ENCODE measurements at places on chromosomes 7 and 10. TPM values are rescaled to one million over a fixed set of nuclear protein-coding genes. Genes with fewer than 3 reads are reported as not detected.

Gene SH2D4B
- 0.13 TPM for total RNA-seq

Gene MYO3A
- total RNA-seq, result 33.9 TPM

Gene AGMO
- 0.23 TPM for total RNA-seq

Gene SAMD9L
- not detected for total RNA-seq

Gene AGR3
- total RNA-seq, result not detected

- peaks cover 6% of the 10 kb centered on the region for H3K27me3 ChIP-seq
- H3K4me1 ChIP-seq, result peaks cover 3% of the 10 kb centered on the region
- H3K4me3 ChIP-seq, result no peak overlapping the region
- H3K27ac ChIP-seq, result no peak overlapping the region
These were observed 11.4 kb downstream of the FAM241B start for GRCh38 chr10:69641261-69641980.

DNA sequence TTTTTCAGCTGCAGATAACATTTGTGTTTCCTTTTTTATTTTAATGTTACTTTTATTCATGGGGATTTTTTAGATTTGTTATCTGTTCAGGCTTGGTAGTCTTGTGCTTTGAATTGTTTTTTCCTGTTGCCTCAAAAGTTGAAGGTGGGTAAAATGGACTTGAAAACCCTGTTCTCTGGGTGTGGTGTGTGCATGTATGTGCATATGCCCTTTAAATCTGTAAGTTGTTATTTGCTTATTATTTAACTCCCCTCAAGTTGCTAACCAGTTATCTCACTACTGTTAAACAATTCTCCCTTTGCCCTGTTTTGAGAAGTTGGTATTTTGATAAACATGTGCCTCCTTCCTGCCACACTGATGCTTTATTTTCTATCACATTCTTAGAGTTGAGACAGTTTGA lies 30.6 kb downstream of the TSPAN14 start:
- no peaks in the 10 kb centered on the region for H3K27me3 ChIP-seq
- no peak overlapping the region for H3K27ac ChIP-seq
- no peak overlapping the region for H3K4me3 ChIP-seq
- DNase-seq, result no peak
- H3K4me1 ChIP-seq, result peaks cover 6% of the 10 kb centered on the region

DNA sequence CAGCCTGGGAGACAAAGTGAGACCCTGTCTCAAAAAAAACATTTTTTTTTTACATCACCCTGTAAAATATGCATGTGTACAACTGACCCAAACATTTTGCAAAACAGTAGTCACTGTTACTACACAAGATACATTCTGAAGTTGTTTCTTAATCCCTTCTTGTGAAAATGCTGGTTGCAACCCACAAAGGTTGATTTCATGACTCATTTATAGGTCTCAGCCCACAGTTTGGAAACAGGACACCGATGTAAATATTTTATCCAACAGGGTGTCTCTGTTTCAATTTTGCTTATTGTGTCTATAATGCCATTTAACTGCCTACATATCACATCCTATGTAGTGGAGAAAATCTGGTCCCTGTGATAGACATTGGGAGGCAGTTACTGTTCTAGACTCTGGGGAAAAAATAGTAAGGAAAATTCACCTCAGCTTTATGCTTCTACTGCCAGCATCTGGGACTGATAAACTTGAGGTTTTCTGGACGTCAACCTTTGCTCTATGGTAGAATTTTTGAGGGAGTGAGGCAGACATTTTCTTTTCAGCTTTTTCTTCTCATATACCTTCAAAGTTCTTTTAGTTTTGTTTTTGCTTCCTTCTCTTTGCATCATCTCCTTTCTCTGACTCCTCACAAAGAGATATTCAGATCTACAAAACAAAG lies 1.6 kb upstream of the RAB19 start:
- no peaks in the 10 kb centered on the region for H3K4me1 ChIP-seq
- no peak overlapping the region for H3K27ac ChIP-seq
- no peaks in the 10 kb centered on the region for H3K27me3 ChIP-seq
- no peak overlapping the region for H3K4me3 ChIP-seq
- DNase-seq, result no peak

DNA sequence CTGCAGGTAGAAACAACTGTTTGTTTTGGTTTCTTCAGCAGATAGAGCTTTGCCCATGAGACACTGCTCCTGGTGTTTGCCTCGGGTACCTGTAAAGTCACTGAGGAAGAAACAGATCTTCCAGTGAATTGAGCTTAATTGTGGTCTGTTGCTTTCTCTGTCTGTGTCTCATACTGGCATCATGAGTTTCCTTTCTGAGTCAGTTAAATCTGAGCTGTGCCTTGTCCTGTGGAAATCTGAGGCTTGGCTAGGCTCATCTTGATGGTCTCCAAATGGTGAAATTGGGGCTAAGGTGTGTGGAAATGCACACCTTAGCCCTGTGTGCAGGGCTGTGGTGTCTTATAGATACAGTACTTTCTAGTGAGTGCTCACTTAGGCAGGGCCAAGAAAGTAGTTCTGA lies 67.4 kb downstream of the GBF1 start:
- no peak for DNase-seq
- peaks cover 9% of the 10 kb centered on the region for H3K36me3 ChIP-seq
- no peak overlapping the region for H3K4me3 ChIP-seq
- H3K27ac ChIP-seq, result no peak overlapping the region

- H3K27ac ChIP-seq, result no peak overlapping the region
- DNase-seq, result no peak
- H3K36me3 ChIP-seq, result peaks cover 12% of the 10 kb centered on the region
- H3K4me1 ChIP-seq, result no peaks in the 10 kb centered on the region
- H3K27me3 ChIP-seq, result no peaks in the 10 kb centered on the region
These were observed 41.9 kb downstream of the AP5Z1 start for GRCh38 chr7:4817178-4817901.

- DNase-seq, result no peak
- no peak overlapping the region for H3K27ac ChIP-seq
- H3K4me3 ChIP-seq, result no peak overlapping the region
- no peaks in the 10 kb centered on the region for H3K27me3 ChIP-seq
- H3K4me1 ChIP-seq, result no peaks in the 10 kb centered on the region
- no peaks in the 10 kb centered on the region for H3K36me3 ChIP-seq
These were observed 22.0 kb downstream of the ADGRA1 start for GRCh38 chr10:133109711-133110110.

GRCh38 chr10:101273741-101274140 lies 44.5 kb upstream of the LBX1 start:
- H3K27me3 ChIP-seq, result peaks cover 28% of the 10 kb centered on the region
- H3K4me1 ChIP-seq, result no peaks in the 10 kb centered on the region
- H3K36me3 ChIP-seq, result no peaks in the 10 kb centered on the region
- DNase-seq, result no peak
- H3K4me3 ChIP-seq, result no peak overlapping the region

- peaks cover 3% of the 10 kb centered on the region for H3K36me3 ChIP-seq
- no peak overlapping the region for H3K27ac ChIP-seq
- no peaks in the 10 kb centered on the region for H3K27me3 ChIP-seq
- peak; percentile 59 for DNase-seq
- no peaks in the 10 kb centered on the region for H3K4me1 ChIP-seq
These were observed 82.9 kb upstream of the PDGFA start for GRCh38 chr7:602341-603141.

- H3K4me1 ChIP-seq, result peaks cover 49% of the 10 kb centered on the region
- no peaks in the 10 kb centered on the region for H3K36me3 ChIP-seq
- H3K27ac ChIP-seq, result no peak overlapping the region
- no peaks in the 10 kb centered on the region for H3K27me3 ChIP-seq
These were observed 84.2 kb downstream of the C10orf105 start for GRCh38 chr10:71635251-71635866.

- H3K4me3 ChIP-seq, result no peak overlapping the region
- no peaks in the 10 kb centered on the region for H3K4me1 ChIP-seq
- no peaks in the 10 kb centered on the region for H3K36me3 ChIP-seq
- no peak overlapping the region for H3K27ac ChIP-seq
- H3K27me3 ChIP-seq, result no peaks in the 10 kb centered on the region
These were observed 169.2 kb downstream of the ZNF438 start for GRCh38 chr10:30862486-30862885.

- DNase-seq, result peak; percentile 97
- no peak overlapping the region for H3K27ac ChIP-seq
- no peak overlapping the region for H3K4me3 ChIP-seq
- no peaks in the 10 kb centered on the region for H3K4me1 ChIP-seq
- H3K36me3 ChIP-seq, result no peaks in the 10 kb centered on the region
These were observed 55.4 kb upstream of the LMTK2 start for GRCh38 chr7:98051118-98051744.

All from endodermal cell (in vitro differentiated cells).